ENCODE measurements at places on chromosomes 12 and 14.

GRCh38 chr12:125288931-125289928 lies 224.0 kb downstream of the AACS start:
- DNase-seq, result no peak

DNA sequence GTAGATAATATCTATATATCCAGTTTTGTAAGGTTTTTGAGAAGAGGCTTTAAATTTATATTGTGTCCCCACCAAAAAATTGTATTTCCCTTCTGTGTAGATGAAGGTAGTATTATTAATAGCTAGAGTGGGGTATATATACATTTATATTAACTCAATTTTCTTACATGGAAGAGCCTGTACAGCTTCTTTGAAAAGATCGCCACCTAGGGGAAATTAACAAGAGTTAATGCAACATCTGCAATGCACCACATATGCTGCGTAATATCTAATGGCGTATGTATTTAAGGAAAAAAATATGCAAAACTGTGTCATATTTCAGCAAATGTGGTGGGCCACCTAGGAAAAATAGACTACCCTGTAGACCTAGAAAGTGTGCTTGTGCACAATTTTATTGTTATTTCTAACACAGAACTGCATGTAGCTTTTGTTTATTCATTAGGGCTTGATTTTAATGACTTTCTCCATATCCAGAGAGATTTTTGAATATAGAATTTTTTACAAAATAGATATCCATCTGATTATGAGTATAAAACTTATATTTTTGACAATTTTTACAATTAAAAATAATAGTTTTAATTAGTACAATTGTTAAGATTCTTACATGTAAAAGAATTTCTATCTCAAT lies 14.0 kb downstream of the CCER1 start:
- DNase-seq, result peak; percentile 75

GRCh38 chr12:131537267-131537958 lies 173.5 kb upstream of the SFSWAP start:
- DNase-seq, result no peak

GRCh38 chr14:22929104-22929960 lies at the start of gene PRMT5:
Gene PRMT5 (minus strand): TSS chr14:22929376. CDS start chr14:22929361, 15 bp downstream.
- peak; percentile 100 for DNase-seq

GRCh38 chr14:97594306-97594705 lies 797.1 kb downstream of the VRK1 start:
- no peak for DNase-seq

DNA sequence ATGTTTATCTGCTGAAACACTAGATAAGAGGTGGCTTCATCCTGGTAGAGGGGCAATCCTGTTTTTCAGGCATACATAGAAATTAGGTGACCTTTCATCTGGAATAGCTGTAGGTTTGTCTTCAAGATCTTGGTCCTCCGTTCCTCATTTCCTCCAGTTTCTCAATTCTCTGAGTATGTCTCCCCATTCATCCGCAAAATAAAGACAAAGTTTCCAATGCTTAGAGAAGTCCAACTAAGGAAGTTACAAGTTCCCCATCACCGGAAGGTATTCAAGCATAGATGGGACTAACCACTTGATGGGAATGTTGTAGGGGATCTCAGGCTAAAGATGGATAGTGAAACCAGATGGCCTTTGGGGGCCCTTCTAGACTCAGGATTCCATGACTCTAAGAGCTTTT lies 34.3 kb downstream of the ERG28 start:
- DNase-seq, result no peak

DNA sequence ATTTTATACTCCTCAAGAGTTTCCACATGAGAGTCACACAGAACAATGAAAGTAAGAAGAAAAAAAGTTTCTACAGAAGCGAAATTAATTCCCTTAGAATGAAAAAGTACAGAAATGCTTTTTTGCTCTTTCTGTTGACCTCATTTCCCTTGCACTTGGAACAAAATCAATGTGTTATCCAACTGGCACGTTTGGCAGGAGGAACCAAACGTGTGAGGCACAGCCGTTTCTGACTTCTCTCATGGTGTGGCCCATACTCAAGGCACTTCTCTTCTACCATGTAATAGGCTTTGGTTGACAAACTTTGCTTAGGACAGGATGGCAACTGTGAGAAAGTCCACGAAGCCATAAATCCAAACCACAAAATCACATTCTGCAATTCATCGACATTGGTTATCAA lies 297.0 kb downstream of the FUT8 start:
- DNase-seq, result no peak

DNA sequence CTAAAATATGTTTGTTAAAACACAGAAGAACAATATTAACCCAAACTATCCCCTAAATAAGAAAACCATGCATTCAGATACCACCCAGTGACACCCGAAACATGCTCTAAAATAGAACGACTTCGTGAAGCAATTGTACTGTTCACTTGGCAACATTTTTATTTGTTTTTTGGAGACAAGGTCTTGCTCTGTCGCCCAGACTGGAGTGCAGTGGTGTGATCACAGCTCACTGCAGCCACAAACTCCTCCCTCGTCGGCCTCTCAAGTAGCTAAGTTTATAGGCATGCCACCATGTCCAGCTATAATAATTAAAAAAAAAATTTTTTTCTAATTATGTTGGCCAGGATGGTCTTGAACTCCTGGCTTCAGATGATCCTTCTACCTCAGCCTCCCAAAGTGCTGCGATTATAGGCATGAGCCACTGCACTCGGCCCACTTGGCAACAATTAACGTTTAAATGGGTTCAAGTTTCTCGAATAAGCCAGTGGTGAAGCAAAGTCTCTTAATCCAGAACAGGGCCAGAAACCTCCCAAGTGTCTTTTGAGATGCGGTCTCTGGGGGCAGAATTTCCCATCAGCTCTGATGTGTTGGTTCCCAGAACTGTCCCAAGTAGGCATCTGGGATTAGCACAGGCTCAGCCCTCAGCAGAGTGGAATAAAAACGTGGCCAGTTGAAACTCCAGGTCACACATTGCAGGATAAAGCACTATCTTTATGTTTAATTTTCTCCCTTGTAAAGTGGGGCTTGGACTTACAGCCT lies 74.5 kb downstream of the TMCC3 start:
- DNase-seq, result no peak

- DNase-seq, result no peak
Measured at GRCh38 chr12:7344833-7345606, 41.1 kb downstream of the ACSM4 start.

GRCh38 chr14:67253076-67253635 lies 11.9 kb downstream of the PALS1 start:
- DNase-seq, result no peak

DNA sequence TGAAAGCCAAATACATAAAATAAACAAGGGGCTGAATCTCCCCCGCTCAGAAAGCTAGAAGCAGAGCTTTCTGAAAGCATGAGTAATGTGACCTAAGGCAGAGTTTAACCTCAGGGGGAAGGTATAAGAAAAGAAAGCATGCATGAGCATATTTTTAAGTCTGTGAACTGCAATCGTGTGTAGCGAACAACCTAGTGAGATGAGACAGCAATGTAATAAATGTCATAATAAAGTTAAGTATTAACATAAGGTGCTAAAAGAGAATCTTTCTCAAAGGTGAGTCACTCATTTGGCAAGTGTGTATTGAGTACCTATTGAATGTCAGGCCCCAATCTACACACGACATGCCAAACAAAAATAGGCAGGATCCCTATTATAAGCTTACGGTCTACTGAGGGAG lies 14.2 kb upstream of the WDR20 start:
- no peak for DNase-seq

GRCh38 chr12:56229916-56230431 lies at the start of gene SLC39A5:
Gene SLC39A5 (plus strand): TSS chr12:56230051. CDS start chr12:56231275, 1,224 bp downstream.
- DNase-seq, result no peak

- no peak for DNase-seq
Measured at GRCh38 chr12:115008929-115009328, 325.0 kb upstream of the TBX3 start.

DNA sequence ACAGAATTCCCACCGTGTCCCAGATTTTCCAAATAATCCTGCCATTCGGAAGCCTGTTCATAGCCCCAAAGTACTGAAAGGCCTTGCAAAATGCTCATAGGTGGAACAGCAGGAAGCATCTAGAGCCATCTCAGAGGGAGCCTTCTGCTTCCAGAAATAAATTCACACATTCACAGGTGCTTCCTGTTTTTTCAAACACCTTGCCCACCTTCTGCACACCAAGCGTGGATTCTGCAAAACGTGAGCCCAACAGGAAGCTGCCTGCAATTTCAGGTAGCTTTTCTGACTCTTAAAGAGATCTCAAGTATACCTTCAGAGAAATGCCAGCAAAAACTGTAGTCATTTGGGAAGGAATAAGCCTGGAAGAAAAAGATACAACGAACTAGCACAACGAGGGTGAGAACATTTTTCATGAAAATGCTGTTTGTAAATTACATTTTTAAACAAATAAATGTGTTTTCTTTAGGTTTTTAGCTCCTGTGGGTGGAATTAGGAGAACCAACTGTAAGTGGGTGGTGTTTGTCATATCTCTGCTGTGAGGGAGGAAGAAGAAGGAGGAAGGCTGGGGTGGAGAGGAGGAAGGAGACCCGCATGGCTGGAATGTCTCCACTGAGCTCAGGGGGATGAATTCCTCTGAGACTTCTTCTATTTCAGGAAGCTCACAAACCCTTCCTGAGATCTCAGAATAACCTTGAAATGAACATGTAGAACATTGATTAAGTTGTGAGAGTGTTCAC lies at the start of gene IFNG-AS1:
Gene IFNG-AS1 (plus strand): TSS at position 264 of the 737 bp plus-strand sequence.
- no peak for DNase-seq

GRCh38 chr14:85423889-85424288 lies 106.1 kb upstream of the FLRT2 start:
- no peak for DNase-seq

DNA sequence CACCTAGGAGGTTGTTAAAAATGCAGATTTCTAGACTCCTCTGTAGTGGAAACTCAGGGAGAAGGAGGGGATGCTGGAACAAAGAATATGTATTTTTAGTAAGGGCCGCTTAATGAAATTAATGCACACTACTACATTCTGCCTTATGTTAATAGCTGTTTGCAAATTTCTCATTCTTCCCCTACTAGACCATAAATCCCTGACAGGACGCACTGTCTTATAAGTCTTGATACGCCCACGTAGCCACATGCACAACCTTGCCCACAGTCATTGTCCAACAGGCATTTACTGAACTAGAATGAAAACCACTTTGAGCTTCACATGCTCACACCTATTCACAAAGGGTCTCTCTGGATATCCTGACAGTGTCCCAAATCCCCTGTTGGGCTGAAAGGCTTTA lies 10.5 kb downstream of the KRT2 start:
- DNase-seq, result no peak

GRCh38 chr14:60381909-60382308 lies 104.0 kb downstream of the C14orf39 start:
- DNase-seq, result no peak

GRCh38 chr14:92411941-92412340 lies 89.0 kb downstream of the SLC24A4 start:
- DNase-seq, result no peak

Measured in NCI-H524 (cell line).